ENCODE measurements at places on chromosomes 7 and 10. TPM values are rescaled to one million over a fixed set of nuclear protein-coding genes. Genes with fewer than 3 reads are reported as not detected.
A peak's percentile ranks its signal among the peaks of the same experiment; 100 is the strongest.

The LRGUK gene
- 1.3 TPM for total RNA-seq

DNA sequence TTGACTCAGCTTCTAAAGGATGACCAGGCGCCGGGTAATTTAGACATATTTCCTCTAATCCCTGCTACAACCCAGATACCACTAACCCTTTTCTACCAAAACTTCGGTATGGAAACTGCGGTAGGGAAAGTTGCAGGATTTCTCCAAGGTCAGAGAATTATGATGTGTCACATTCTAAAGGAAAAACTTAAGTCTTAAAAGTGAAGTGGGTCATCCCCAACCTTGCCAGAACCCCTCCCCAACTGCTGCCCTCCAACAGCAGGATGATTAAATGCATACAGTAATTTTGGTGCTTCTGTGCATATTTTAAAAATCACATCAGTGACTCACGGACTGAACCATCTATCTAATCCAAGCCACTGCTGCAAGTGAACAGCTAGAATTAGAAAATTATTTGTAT is 52.7 kb downstream of the GRB10 start:
- DNase-seq: no peak

The NODAL gene
- 71.0 TPM for total RNA-seq

- DNase-seq: no peak
Observed at GRCh38 chr10:117865945-117866344, 180.8 kb downstream of the RAB11FIP2 start.

DNA sequence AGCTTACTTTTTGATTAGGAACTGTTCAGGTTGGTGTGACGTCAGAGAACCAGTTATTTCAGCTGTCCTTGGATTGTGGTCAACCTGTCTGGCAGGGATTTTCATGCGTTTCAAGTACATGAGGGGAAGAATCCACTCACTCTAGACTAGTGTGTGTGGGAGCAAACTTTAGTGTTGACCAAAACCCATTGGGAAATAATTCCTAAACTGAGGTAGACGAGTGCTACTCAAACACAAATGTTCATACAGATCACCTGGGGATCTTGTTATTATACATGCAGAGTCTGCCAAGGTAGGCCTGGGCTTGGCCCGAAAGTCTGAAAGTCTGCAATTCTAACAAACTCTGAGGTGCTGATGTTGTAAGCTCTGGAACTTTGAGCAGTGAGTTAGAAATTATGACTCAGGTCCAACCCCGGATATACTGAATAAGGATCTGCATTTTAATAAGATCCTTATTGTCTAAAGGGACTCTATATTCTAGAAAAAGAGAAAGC is 111.1 kb upstream of the CREB5 start:
- no peak for DNase-seq

DNA sequence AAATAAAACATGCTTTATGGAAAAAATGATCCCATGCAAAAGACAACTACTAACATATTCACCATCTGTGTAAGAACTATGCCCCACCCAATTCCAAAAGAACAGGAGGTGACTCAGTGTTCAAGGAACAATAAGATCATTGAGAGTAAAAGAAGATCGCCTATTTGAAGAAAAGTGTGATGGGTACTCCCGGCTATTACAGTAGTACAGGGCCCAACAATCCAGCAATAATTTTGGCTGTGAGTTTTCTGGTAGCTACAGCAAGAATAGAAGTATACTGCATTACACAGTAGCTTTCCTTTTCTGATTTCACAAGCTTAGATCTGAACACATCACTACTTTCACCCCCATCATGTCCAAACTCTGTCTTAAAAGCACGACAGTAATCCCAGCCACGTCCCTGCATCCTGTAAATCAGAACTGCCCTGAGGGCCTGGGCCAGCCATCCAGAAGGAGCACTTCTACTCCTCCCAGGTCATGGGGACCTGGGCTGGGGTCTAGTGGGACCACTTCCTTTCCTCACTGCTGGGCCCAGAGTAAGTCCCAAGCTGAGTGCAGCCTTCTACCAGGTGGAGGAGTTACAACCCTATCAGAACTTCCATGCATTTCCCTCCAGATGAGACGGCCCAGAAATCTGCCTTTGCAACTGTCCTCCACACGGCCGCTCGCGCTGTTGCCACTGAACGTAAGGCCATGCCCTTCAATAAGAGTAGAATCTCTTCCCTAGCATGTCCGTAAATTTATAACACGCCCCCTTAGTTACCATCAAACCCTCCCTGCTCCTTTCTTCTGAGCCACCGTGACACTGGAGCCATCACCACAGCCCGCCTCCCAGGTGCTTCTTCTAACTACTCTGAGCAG is 7.9 kb downstream of the ESYT2 start:
- DNase-seq: peak; percentile 46

DNA sequence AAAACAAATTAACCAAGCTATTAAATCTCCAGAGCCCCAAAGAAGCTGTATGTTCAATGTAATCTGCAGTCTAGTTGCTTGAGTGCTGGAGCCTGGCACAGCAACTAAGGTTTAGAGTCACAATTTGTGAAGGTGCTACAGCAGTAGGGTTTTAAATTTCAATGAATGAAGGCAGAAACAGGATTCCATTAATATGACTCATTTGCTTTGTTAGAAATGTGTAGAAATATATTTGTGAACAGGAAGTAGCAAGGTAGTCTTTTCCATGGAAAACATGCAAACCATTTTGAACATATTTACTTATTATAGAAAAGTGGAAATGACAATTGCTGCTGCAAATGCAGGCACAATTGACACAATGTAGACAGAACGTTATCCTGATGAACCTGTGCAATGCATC is 149.0 kb upstream of the STEAP4 start:
- DNase-seq: no peak

GRCh38 chr10:50614444-50615137 is 9.2 kb downstream of the SGMS1 start:
- peak; percentile 88 for DNase-seq

The STEAP4 gene
- not detected for total RNA-seq

GRCh38 chr10:17222329-17222728 is 5.7 kb upstream of the VIM start:
- DNase-seq: no peak

DNA sequence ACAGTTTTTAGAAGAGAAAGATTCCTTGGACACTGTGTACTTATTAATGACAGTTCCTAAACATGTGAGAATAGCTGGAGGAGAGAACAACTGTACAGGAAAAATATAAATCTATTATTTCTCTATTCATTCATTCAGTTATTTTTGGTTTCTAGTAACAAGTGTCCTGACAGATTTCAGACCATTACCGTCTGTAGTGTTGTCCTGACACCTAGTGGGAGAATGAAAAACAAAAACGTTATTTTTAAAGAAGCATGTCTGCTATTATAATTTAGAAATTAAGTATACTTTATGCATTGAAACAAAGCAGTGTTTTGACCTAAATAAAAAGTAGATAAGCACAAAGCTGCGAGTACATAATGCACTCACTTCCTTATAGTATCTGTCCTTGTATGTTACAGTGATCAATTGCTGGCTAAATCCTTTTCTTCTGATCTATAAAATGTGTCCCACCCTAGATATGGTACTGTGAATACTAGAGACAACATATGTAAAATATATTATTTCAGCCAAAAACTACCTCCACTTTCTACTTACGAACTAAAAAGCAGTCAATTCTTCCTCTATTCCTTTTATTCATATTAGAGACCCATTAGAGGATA is 575.6 kb downstream of the ARL4A start:
- no peak for DNase-seq

GRCh38 chr10:120392671-120393079 is 64.4 kb upstream of the PLPP4 start:
- no peak for DNase-seq

DNA sequence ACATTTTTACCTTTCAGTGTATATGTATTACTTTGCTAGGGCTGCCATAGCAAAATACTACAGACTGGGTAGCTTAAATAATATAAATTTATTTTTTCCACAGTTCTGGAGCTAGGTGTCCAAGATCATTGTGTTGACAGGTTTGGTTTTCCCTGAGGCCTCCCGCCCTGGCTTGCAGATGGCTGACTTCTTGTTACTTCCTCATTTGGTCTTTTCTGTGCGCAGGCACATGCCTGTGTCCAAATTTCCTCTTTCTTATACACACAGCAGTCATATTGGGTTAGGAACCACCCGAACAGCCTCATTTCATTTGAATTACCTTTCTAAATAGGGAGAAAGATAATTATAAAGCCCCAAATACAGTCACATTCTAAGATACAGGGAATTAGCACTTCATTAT is 521.6 kb upstream of the SORCS1 start:
- no peak for DNase-seq

DNA sequence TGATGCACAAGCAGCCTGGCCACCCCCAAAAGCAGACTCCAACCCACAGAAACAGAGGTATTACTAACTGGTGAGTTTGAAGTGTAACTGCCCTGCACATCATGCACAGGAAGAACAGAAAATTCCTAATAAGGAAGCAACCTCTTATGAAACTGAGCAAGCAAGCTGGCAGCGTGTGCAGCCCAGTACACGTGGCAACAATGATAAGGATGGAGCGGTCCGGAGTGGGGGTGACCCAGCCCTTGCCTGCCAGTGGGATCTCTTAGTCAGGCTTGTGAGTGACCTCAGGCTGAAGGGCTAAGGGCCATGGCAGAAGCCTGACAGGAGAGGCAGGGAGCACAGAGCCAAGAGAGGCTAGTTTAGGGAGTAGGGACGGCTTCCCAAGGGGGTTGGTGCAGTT is 22.1 kb upstream of the AOAH start:
- DNase-seq: no peak

Data from endodermal cell (in vitro differentiated cells).